DMS79 (cell line): ENCODE measurements at places on chromosomes 1 and 21.

DNA sequence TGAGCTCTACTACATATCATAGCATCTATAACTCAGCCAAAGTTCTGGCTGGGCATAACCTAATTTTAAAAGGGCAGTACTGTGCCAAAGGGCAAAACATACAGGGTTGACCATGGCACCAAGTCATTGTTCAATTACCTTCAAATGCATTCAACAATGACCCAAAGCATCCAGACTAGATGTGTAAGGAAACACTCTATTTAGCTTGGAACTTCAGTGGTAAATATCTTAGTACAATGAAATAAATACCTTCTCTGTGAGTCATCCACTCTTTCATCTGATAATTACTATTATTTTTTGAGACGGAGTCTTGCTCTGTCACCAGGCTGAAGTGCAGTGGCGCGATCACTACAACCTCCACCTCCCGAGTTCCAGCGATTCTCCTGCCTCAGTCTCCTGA lies 70.0 kb downstream of the NVL start:
- DNase-seq = no peak

DNA sequence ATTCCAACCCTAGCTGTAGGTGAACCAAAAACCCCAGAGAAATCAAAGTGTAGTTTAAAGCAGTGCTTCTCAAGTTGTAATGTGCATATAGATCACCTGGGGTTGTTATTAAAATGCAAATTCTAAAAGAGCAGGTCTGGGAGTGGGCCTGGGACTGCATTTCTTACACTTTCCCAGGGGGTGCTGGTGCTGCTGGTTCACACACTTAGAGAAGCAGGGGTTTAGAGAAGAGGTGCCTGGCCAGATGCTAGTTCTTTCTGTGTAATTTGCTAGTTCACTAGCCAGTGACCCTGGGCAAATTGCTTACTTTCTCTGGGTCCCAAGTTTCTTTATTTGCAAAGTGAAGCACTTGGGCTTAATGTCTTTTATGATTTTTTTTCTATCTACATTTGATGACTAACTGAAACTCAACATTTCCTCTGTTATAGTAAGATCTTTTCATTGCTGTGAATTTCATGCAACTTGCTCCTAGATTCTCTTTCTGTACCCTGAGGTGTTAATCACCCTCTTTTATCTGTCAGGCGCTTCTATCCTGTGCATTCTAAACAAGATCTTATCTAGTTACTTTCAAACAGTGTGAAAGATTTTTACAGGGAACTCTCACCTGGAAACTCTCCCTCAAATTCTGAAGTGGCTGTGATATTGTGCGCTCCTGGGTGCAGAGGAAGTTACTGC lies 141.9 kb upstream of the UBE2U start:
- DNase-seq = no peak

DNA sequence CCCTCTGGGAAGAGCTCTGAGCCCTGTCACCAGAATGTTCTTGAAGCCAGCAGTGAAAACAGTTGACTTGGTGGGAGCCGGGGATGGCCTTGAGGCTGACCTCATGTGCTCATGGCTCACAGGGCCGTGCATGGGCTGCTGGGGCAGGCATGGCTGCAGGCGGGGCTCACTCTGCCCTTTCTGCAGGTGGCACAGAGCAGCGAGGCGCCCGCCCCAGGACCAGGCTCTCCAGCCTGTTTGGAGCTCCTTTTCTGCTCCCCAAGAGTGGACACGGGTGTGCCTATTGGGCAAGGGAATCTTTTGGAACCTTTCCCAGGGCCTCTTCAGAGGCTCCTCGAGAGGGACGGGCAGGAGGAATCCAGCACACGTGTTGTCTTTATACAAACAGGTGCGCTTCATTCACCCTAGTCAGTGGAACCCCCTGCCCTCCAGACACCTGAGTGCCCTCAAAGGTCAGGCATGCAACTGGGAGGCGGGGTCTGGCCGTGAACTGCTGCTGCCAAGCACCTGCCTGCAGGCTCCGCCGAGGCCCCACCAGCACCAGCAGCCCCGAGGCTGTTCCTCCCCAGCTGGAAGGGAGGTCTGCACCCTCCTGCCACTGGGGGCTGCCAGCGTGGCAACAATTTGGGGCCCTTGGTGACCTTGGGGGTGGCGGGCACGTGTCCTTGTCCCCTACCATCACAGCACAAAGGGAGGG lies 2.6 kb upstream of the TTC34 start:
- peak; percentile 92 for DNase-seq

DNA sequence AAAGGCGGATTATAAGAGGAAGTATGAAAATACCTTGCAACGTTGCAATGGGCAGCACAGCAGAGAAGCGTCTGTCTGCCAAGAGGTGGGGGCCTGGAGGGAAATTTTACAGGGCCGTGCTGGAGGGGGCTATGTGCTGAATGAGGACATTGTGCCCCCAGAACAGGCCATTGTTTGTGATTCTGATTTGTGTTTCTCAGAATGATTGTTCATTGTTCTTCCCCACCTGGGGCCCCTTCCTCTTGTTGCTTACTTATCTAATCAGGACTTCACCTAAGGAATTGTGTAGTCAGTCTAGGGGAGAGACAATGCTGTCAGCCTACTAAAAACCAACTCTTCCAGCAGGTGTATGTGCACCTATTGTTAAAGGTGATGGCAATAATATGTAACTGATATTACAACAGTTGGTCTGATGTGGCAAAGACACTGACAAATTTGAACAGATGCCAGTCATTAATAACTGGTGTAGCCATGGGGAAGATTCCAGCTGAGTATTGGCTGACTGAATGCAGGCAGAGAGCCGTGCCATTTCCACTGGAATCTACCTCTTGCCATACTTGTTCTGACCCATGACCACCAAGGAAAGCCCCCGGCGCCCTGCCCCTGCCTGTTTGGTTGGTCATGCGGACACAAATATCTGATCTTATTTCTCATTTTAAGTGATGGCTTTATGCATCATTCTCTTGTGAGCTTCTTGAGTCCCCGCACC lies 45.2 kb upstream of the PSEN2 start:
- DNase-seq = no peak

DNA sequence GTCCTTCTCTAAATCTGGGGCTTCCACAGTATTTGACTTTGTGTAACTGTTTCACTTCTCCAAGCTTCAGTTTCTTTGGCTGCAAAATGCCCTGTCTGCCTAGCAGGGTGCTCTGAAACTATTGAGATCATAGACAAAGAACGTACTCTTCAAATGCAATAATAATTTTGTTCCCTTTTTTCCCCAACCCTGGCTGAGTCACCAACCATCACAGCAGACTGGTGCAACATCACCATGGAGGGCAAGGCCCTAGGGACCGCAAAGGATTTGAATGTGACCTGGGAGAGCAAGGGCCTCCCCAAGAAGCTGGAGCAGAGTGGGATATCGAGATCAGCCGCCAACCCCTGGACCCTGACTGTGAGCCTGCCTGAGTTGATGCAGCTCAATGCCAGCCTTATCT lies 115.0 kb downstream of the FCRL5 start:
- DNase-seq = no peak

- DNase-seq = no peak
Observed at GRCh38 chr1:85465786-85466134, 801 bp upstream of the DDAH1 start.

GRCh38 chr1:216766633-216767327 lies 43.6 kb upstream of the ESRRG start:
- DNase-seq = no peak

- DNase-seq = no peak
Observed at GRCh38 chr1:170864238-170864637, 71.1 kb upstream of the MROH9 start.

- no peak for DNase-seq
Observed at GRCh38 chr21:31279214-31279613, 64.8 kb downstream of the TIAM1 start.

GRCh38 chr1:241250465-241250864 lies 106.5 kb downstream of the RGS7 start:
- DNase-seq = no peak

DNA sequence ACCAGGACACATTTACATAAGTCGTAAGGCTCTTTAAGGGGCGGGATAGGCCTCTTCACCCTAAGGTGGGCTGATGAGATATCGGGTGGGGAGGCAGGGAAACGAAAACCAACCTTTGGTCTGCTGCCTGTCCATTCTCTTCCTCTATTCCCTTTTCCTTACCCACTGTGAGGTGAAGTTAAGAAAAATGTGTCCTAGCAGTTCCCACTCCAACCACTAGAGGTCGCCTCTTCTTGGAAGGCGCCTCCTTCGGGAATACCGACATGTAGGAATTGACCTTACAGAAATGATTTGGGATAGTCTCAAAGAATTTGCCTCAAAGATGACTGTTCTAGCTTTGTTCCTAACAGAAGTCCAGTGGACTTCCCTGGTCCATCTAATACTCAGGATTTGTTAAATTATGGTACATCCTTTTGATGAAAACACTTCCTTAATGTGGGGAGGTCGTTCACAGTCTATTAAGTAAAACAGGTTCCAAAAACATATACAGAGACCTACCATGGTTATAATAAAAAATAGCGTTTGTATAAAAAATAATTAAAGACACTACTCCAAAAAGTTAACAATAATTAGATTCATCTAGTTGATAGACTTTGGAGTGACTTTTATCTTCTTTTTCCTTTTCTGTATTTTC lies 14.1 kb downstream of the AZIN2 start:
- no peak for DNase-seq
